ENCODE measurements at places on chromosomes 11 and 22. TPM values are rescaled to one million over a fixed set of nuclear protein-coding genes. Genes with fewer than 3 reads are reported as not detected.
A peak's percentile ranks its signal among the peaks of the same experiment; 100 is the strongest.

GRCh38 chr11:130070109-130070845, 583 bp downstream of the APLP2 start:
- H3K27ac ChIP-seq, result peak overlapping the region; percentile 76
- no peaks in the 10 kb centered on the region for H3K27me3 ChIP-seq
- H3K36me3 ChIP-seq, result peaks cover 2% of the 10 kb centered on the region
- H3K4me3 ChIP-seq, result peak overlapping the region; percentile 96
- H3K4me1 ChIP-seq, result peaks cover 51% of the 10 kb centered on the region
- DNase-seq, result no peak

- no peak for DNase-seq
- H3K4me1 ChIP-seq, result peaks cover 20% of the 10 kb centered on the region
- H3K27ac ChIP-seq, result no peak overlapping the region
These were observed 100.3 kb downstream of the PDE2A start for GRCh38 chr11:72573855-72574445.

GRCh38 chr11:120564573-120565311, 53.2 kb downstream of the GRIK4 start:
- no peak overlapping the region for H3K4me3 ChIP-seq
- no peak overlapping the region for H3K27ac ChIP-seq

GRCh38 chr11:95242091-95242844, 11.3 kb upstream of the SESN3 start:
- peak overlapping the region; percentile 2 for H3K4me3 ChIP-seq
- no peaks in the 10 kb centered on the region for H3K36me3 ChIP-seq
- H3K27me3 ChIP-seq, result no peaks in the 10 kb centered on the region
- DNase-seq, result no peak
- H3K4me1 ChIP-seq, result peaks cover 36% of the 10 kb centered on the region

DNA sequence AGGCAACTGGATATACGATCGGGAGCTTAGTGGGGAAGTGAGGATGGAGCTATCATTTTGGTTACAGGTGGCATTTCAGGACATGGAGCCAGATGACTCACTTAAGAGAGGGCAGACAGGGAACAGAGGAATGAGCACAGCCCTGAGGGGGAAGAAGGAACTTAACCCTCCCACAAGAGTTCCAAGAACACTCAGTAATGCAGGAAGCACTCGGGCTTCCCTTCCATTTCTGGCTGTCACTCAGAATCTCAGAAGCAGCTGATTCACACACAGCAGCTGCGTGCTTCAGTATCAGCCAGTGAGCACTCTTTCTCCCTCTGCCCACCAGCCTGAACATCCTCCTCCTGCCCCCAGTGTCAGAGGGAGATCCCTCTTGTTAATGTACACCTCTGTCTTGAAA, 34.8 kb downstream of the EFCAB6 start:
- no peak for DNase-seq
- no peak overlapping the region for H3K27ac ChIP-seq
- H3K27me3 ChIP-seq, result no peaks in the 10 kb centered on the region

DNA sequence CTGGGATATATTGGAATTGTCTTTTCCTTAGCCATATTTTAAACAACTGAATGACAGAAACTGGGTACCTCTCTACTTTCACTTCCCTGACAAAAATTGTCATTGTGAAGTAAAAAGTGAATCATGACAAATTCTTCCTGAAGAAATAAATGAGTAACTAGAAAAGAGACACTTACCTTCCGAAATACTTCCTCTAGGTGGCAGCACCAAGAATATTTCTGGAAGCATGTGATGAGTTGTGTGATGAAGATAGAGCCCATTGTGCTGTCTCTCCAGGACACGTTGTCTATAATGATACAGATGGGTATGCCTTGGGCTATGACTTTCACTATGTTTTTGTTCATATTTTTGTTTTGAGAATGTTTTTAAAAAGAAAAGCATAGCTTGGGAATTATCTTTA, 21.5 kb downstream of the CASP4 start:
- H3K27ac ChIP-seq, result no peak overlapping the region
- no peaks in the 10 kb centered on the region for H3K27me3 ChIP-seq
- H3K4me3 ChIP-seq, result no peak overlapping the region

DNA sequence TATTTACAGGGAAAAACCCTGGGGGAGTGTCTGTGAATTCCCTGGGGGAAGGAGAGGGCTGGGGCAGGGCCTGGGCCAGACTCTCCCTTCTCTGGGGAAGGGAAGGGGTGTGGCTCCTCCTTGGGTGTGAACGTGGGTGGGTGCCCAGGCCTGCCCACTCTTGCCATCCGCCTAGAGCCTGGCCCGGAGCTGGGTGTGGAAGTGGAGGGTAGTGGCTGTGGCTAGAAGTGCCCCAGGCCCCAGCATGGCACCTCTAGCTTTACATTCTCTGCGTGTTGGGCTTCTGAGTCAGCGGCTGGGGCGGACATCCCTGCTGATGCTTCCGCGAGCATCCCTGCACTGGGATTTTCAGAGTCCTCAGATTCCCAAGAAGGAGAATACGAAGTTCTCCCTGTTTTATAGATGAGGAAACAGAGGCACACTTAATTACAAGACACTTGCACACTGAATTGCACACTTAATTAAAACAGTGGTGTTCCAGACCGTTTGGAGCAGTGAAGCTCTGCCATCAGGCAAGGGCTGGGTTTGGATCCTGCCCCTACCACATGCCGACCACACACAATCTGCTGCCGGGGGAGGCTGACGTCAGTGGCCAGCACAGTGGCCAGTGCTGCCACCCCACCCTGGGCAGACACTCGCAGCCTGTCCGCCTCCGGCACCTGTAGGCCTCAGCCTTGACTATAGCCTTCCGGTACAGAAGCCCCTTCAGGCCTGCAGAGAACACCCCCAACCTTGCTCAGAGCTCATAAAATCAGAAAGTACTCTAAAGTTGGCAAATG, 7.6 kb downstream of the BAD start:
- H3K4me3 ChIP-seq, result no peak overlapping the region
- H3K27ac ChIP-seq, result no peak overlapping the region
- H3K36me3 ChIP-seq, result peaks cover 4% of the 10 kb centered on the region

DNA sequence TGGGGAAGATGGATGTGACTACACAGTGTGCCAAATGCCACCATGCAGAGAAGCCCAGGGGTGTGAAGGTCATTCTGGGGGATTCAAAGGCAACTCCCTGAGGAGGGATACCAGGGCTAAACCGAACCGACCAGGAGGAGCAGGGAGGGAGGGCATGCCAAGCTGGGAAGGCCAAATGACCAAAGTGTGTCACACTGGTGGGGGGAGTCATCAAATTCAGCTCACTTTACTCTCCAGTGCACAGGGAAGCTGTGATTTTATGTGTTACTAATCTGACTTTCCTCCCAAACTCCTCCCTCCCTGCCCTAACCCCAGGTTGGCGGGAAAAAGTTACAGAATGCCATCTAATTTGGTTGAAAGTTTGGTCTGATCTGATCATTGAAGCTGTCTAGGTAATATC, 29.7 kb upstream of the TSKU start:
- H3K4me1 ChIP-seq, result no peaks in the 10 kb centered on the region
- no peak overlapping the region for H3K27ac ChIP-seq
- DNase-seq, result no peak
- H3K27me3 ChIP-seq, result no peaks in the 10 kb centered on the region
- no peak overlapping the region for H3K4me3 ChIP-seq

GRCh38 chr11:18907391-18907790, 31.8 kb downstream of the MRGPRX1 start:
- H3K36me3 ChIP-seq, result no peaks in the 10 kb centered on the region
- H3K27me3 ChIP-seq, result no peaks in the 10 kb centered on the region
- no peak overlapping the region for H3K4me3 ChIP-seq
- no peak overlapping the region for H3K27ac ChIP-seq
- no peak for DNase-seq
- no peaks in the 10 kb centered on the region for H3K4me1 ChIP-seq

GRCh38 chr22:26857169-26857568, 199.8 kb downstream of the MIAT start:
- no peaks in the 10 kb centered on the region for H3K4me1 ChIP-seq
- H3K27me3 ChIP-seq, result no peaks in the 10 kb centered on the region
- no peak overlapping the region for H3K4me3 ChIP-seq
- no peak for DNase-seq
- no peak overlapping the region for H3K27ac ChIP-seq

DNA sequence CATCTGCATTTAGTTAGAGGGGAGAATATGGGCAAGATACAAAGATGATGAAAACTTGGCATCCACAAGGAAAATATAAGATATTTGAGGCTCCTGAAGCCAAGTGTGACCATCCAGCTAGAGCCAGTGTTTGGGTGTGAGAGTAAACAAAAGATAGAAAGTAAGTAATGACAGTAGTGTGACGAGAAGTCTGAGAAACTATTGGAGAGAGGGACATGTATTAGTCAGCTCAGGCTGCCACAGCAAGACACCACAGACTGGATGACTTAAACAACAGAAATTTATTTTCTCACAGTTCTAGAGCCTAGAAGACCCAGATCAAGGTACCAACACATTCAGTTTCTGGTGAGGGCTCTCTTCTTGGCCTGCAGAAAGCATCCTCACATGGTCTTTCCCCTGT, 6.4 kb upstream of the CCKBR start:
- no peaks in the 10 kb centered on the region for H3K4me1 ChIP-seq
- peaks cover 29% of the 10 kb centered on the region for H3K27me3 ChIP-seq
- no peaks in the 10 kb centered on the region for H3K36me3 ChIP-seq
- no peak for DNase-seq

ASPHD2 gene
- polyA plus RNA-seq, result 2.6 TPM

PGA4 gene
- polyA plus RNA-seq, result 33.5 TPM

OR52I2 gene
- polyA plus RNA-seq, result not detected

PRG3 gene
- polyA plus RNA-seq, result not detected

CCDC90B gene
- polyA plus RNA-seq, result 39.6 TPM

APOC3 gene
- not detected for polyA plus RNA-seq

PKDREJ gene
- not detected for polyA plus RNA-seq

GALNT18 gene
- polyA plus RNA-seq, result not detected

PAX6 gene
- polyA plus RNA-seq, result not detected
